Vagina (tissue), 2 donors: ENCODE measurements at places on chromosomes 16 and 17.

DNA sequence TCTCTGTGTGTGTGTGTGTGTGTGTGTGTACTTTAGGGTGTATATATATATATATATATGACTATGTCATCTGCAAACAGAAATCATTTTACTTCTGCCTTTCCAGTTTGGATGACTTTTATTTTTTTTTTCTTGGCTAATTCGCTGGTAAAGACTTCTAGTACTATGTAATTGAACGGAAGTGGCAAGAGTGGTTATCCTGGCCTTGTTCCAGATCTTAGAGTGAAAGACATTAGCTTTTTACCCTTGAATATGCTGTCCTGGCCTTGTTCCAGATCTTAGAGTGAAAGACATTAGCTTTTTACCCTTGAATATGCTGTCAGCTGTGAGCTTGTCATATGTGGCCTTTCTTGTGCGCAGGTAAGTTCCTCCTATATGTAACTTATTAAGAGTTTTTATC lies 72.7 kb upstream of the MYOCD start:
- no peak for DNase-seq

GRCh38 chr17:40915721-40916256 lies 21.7 kb downstream of the KRT23 start:
- DNase-seq, result no peak

DNA sequence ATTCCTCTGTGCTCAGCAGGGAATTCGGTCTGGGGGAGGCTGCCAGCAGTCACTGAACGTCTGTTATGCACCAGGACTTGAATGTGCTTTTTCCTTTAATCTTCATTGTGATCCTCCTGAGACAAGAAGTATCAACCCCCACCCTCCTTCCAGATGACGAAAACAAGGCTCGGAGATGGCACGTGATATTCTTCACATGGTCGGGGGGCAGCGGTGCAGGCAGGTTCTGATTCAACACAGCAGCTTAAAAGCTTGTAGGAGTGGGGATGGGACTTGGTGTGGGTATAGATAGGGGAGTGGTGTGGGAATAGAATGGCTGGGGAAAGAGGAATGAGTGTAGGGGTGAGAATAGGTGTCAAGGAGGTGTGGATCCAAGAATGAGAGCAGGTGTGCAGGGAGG lies 6.4 kb downstream of the NECAB2 start:
- no peak for DNase-seq

- no peak for DNase-seq
Observed at GRCh38 chr17:8253801-8254200, 4.7 kb downstream of the PFAS start.

DNA sequence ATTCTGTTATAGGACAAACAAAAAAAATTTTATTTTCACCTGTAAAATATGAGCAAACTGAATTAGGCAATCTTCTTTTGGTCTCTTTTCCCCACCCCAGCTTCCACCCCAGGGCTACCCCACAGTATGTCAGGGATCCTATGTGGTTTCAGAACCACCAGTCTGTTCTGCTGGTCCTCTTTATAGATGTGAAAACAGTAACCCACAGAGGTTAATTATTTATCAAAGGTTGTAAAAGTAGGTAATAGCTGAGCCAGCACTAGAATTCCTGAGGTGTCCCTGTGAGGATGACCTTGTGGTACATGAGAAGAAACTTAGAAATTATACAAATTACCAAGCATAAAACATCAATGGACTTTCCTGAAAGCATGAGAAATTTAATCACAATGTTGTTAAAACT lies 428.7 kb downstream of the CNTNAP4 start:
- no peak for DNase-seq

GRCh38 chr17:3916825-3917224 lies 560 bp upstream of the P2RX1 start:
- no peak for DNase-seq

GRCh38 chr16:86709902-86710601 lies 131.7 kb downstream of the FOXL1 start:
- DNase-seq, result no peak

- no peak for DNase-seq
Observed at GRCh38 chr16:1289477-1289866, 20.0 kb upstream of the UBE2I start.

GRCh38 chr17:29802246-29802645 lies 127.8 kb downstream of the SSH2 start:
- DNase-seq, result no peak

- no peak for DNase-seq
Observed at GRCh38 chr17:2183346-2183745, 120.2 kb downstream of the SMG6 start.

DNA sequence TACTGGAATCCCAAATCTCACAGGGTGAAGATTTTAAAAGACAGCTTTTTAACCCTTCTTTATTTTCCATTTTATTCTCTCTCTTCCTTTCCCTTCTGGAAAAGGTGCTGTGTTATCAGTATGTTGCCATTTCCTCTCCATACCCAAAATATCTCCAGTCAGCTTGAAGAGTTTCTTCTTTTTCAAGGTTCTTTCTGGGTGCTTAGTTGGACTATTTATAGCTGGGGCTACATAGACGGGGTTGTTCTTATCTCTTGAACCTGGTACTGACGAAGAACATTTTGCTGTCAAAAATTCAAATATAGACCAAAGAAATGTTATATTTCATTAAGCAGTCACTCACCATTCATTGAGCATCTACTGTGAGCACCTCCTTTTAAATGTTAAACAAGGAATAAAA lies 48.6 kb downstream of the IST1 start:
- no peak for DNase-seq

- no peak for DNase-seq
Observed at GRCh38 chr16:56415875-56416274, 9.5 kb downstream of the AMFR start.

- no peak for DNase-seq
Observed at GRCh38 chr16:11637320-11637719, 30.9 kb upstream of the SNN start.

DNA sequence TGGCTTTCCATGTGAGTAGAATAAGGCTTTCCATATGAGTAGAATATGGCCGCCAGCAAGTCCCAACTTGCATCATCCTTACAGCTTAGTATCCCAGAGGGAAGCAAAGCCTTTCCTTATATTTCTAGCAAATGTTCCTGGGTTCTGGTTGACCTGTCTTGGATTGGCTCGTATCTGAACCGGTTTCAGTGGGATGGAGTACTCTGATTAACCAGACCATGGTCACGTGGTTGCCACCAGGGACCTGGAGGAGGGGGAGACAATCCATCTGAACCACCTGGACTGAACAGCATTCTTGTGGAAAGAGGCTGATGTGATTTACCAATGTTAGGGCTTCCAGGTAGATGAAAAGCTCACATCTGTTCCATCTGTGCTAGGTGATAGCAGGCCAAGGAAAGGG lies 89.0 kb downstream of the SHISA6 start:
- no peak for DNase-seq

- no peak for DNase-seq
Observed at GRCh38 chr17:38885044-38885727, 15.3 kb downstream of the LASP1 start.

GRCh38 chr17:73586921-73587602 lies 57.2 kb downstream of the SDK2 start:
- no peak for DNase-seq

DNA sequence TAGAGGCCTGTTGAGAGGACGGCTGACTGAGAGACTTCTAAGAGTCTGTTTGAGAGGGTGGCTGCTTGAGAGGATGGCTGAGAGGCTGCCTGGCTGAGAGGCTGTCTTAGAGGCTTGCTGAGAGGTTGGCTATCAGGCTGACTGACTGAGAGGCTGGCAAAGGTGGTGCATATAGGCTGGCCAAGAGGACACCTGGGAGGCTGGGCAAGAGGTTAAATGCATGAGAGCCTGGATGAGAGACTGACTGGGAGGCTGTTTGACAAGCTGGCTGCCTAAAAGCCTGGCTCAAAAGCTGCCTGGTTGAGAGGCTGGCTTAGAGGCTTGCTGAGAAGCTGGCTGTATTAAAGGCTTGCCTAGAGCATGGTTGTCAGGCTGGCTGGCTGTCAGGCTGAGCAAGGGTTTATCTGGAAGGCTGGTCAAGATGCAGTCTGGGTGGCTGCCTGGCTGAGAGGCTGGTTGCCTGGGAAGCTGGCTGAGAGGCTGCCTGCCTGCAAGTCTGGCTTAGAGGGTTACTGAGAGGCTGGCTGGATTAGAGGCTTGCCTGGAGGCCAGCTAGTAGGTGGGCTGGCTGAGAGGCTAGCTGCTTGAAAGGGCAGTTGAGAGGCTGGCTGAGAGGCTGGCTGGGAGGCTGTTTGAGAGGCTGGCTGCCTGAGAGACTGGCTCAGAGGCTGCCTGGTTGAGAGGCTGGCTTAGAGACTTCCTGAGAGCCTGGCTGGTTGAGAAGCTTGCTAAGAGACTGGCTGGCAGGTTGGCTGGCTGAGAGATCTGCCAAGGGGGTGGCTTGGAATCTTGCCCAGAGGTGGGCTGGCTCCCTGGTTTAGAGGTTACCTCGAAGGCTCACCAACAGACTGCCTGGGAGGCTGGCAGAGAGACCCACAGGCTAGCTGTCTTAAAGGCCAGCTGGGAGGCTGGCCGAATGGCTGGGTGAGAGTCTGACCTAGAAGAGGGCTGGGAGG lies 38.3 kb upstream of the ACSM2B start:
- DNase-seq, result no peak
